ENCODE measurements at places on chromosomes 12 and 14.

DNA sequence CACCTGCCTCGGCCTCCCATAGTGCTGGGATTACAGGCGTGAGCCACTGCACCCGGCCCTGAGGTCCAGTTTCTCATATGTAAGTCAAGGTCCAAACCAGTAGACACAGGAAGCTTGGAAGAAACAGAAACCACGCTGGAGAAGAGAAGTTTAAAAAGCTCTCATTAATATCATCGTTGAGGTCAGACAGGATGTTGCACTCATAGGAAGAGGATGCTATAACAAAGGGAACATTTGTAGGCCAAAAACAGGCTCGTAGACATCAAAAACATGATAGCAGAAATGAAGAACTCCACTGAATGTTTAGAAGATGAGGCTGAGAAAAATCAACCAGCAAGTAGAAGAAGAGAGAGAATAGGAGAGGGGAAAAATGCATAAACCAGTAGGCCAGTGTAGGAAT, 46.8 kb downstream of the ACACB start:
- no peak for DNase-seq

- no peak for DNase-seq
Measured at GRCh38 chr14:24984846-24985589, 64.9 kb downstream of the STXBP6 start.

DNA sequence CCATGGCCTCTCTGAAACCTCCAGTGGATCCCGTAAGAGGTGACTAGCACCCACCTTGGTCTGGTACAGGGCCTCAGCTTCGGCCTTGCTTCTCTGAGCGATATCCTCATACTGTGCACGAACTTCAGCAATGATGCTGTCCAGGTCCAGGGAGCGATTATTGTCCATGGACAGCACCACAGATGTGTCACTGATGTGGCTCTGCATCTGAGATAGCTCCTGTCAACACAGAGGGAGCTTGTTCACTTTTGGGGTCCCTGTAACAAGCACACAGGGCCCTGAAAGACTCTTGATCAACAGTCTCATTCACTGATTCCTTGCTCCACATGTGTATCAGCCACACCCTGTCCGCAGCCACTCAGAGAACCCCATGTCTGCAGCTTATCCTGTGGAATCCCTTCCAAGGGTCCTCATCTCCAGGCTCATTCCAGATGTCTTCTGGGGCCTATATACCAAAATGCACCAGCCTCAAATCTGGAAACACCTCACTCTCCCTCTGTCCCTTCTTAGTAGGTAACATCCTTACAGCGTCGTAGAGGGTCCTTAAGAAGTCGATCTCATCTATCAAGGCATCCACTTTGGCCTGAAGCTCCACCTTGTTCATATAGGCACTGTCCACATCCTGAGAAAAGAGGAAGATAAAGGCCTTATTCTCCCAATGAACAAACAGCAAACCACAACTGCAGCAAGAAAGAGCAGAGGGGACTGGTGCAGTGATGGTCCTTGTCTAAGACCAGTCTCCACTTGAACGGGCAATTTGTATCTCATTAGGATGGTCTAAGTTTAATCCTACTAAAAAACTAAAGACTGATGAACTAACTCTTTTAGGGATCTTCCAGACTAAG, 3.5 kb downstream of the KRT3 start:
- no peak for DNase-seq

GRCh38 chr12:1995205-1995896, 8.9 kb downstream of the DCP1B start:
- no peak for DNase-seq

DNA sequence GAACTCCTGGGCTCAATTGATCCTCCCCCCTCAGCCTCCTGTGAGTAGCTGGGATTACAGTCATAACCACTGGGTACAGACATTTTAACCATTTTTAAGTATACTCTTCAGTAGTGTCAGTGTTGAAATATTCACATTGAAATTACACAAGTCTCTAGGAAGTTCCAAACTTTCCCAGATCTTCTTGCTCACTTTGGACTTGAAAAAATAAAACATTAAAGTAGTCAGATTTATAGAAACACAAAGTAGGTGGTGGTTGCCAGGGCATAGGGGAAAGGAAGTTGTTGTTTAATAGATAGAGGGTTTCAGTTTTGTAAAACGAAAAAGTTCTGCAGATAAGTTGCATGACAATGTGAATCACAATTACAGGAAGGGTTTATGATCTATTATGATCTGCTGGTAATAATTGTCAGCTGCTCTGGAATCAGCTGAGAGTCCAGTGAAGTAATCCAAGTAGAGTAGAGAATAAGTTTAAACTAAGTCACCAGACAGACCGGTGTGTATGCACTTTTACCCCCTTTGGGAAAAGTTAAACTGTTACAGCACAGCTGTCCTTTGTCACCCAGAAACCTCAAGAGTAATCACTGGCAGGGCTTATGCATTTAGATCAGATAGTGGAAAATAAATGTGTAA, 27.4 kb downstream of the PCNX1 start:
- no peak for DNase-seq

DNA sequence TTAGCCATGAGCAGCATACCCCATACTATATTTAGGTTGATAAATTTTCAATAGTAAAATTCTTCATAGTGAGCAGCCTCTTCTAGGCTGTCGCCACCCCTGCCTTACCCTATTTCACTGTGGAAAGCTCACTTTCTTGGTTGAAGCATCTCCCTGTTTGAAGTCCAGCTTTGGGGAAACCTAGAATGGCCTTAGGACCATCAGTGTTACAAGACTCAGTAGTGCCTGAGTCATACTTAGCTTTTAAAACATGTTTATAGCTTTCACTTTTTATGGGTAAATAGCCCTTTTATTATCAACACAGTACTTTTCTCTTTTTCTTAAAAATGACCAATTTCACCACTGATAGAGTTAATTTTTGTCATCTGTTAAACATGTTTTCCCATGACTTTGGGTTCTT, 37.1 kb downstream of the FUT8 start:
- DNase-seq: no peak

DNA sequence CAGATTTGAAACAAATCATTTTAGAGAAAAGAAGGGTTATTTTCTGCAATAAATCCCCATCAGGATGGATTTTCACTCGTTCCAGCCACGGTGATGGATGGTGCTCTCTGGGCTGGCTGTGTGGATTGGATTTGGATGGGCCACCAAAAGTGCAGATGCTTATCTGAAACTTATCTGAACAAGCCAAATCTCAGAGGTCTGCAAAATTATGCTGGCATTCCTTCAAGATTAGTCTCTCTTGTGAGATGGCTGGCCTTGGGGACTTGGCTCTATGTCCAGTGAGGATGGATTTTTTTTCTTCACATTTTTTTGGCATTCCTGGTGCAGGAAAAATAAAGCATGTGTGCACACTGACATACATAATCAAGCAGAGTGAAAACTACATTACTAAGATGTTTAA, 341.9 kb downstream of the GXYLT1 start:
- DNase-seq: no peak

- no peak for DNase-seq
Measured at GRCh38 chr12:39441963-39442830, 723 bp downstream of the KIF21A start.

GRCh38 chr14:89695846-89696245, 258.7 kb downstream of the EFCAB11 start:
- DNase-seq: no peak

DNA sequence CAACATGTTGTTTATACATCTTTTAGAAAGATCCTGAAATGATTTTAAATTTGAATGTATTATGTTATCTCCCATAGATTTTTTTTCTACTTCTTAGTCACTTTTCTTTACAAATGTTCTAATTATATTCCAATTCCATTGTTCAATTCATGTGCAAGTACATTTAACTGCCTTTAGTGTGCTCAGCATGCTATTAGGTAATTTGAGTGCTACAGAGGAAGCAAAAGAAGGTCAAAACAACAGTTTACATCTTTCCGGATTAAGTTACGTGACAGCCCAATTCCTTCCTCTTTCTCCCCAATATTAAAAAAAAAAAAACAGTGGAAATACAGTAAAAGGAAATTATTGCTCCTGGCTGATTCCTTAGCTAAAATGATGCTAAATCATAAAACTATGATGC, 98.3 kb downstream of the RTN1 start:
- DNase-seq: no peak

GRCh38 chr14:50790589-50790988, 40.4 kb downstream of the NIN start:
- no peak for DNase-seq

GRCh38 chr12:122304924-122305323, 38.6 kb upstream of the VPS33A start:
- no peak for DNase-seq

GRCh38 chr12:15602051-15602672, 187.0 kb downstream of the EPS8 start:
- no peak for DNase-seq

DNA sequence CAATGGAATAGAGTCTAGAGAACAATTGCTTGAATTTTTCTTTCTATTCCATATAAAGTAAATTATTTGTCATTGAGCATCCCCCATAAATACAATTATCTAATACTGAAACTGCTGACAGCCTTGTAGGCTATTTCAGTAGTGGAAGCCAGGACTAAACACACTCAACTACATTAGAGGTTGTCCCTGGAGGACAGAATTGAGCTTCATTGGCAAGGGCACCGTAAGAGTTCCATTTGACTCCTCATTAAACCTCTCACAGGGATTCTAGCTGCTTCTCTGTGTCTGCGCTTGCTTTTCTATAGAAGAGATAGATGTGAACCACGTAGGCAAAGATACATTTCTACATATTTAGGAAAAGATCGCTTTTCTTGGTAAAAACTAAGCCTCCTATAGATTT, 3.5 kb upstream of the PTPRO start:
- no peak for DNase-seq

- DNase-seq: no peak
Measured at GRCh38 chr12:112096667-112097066, 11.9 kb downstream of the NAA25 start.

- no peak for DNase-seq
Measured at GRCh38 chr12:7093892-7094291, 1.6 kb upstream of the C1R start.

DNA sequence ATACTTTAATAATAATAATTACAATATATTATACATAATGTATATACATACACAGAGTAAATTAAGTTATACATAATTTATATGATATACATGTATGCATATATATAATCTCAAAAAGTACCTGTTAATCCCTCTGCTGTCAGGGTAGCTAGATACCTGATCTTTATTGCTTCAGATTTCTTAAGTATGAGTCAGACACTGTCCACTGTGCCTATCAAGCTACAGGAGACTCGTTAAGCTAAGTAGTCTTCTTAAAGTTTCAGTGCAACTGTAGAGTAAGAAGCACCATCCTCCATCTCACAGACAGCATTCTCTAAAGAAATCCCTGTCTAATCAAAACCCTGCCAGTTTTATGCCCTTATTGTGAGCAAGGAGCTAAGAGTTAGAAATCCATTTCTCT, 428.7 kb downstream of the RERGL start:
- DNase-seq: no peak

- DNase-seq: no peak
Measured at GRCh38 chr12:1077036-1077803, 86.2 kb downstream of the ERC1 start.

DNA sequence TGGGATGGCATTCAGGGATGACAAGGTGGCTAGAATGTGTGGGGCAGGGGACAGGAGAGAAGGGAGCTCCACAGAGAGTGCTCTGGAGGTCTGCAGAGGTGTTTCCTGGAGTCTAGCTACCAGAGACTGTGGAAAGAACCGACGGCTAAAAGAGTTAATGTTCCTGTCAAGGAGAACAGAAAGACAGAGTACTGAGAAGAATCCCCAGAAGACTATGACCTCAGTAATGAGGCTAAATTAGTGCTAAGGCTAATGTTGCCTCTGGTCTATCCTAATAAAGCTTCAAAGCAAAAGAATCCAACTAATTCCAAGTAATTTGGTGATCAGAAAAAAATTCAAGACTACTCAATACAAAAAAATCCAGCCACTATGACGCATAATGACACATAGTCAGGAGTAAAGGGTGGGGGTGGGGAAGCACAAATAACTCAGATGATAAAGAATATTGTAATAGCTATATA, 44.7 kb downstream of the FERMT2 start:
- no peak for DNase-seq

Measured in NAMALWA (cell line).